ENCODE measurements at places on chromosomes 4 and X. TPM values are rescaled to one million over a fixed set of nuclear protein-coding genes. Genes with fewer than 3 reads are reported as not detected.

GRCh38 chrX:125205918-125206665 is 113.6 kb upstream of the TEX13C start:
- no peak for DNase-seq
- H3K27ac ChIP-seq: no peak overlapping the region
- peak overlapping the region; percentile 47 for H3K4me3 ChIP-seq
- no peaks in the 10 kb centered on the region for H3K4me1 ChIP-seq

- H3K36me3 ChIP-seq: no peaks in the 10 kb centered on the region
- H3K4me1 ChIP-seq: peaks cover 12% of the 10 kb centered on the region
- no peak overlapping the region for H3K4me3 ChIP-seq
- H3K27ac ChIP-seq: no peak overlapping the region
- H3K27me3 ChIP-seq: peaks cover 46% of the 10 kb centered on the region
Measured at GRCh38 chr4:1031956-1032795, 20.8 kb downstream of the FGFRL1 start.

GRCh38 chrX:153816831-153817690 is 13.3 kb downstream of the PDZD4 start:
- H3K4me3 ChIP-seq: no peak overlapping the region

GRCh38 chr4:27009539-27009938 is 148.9 kb downstream of the STIM2 start:
- H3K4me3 ChIP-seq: no peak overlapping the region
- peaks cover 33% of the 10 kb centered on the region for H3K4me1 ChIP-seq
- DNase-seq: no peak
- H3K27me3 ChIP-seq: no peaks in the 10 kb centered on the region
- no peak overlapping the region for H3K27ac ChIP-seq

ERAS gene
- not detected for total RNA-seq

PAGE1 gene
- total RNA-seq: not detected

XG gene
- total RNA-seq: 0.41 TPM

- H3K27me3 ChIP-seq: no peaks in the 10 kb centered on the region
- no peak for DNase-seq
- no peaks in the 10 kb centered on the region for H3K4me1 ChIP-seq
- no peak overlapping the region for H3K4me3 ChIP-seq
- no peaks in the 10 kb centered on the region for H3K36me3 ChIP-seq
Measured at GRCh38 chrX:57930051-57930450, 19.8 kb upstream of the ZXDA start.

GRCh38 chr4:94722270-94722669 is 35.5 kb upstream of the BMPR1B start:
- no peak for DNase-seq
- H3K27me3 ChIP-seq: no peaks in the 10 kb centered on the region
- no peak overlapping the region for H3K4me3 ChIP-seq
- H3K27ac ChIP-seq: no peak overlapping the region

ADH7 gene
- 0.47 TPM for total RNA-seq

- peak within 1 kb of the TSS; percentile 90 for H3K27ac ChIP-seq
- H3K36me3 ChIP-seq: no peaks in the 10 kb centered on the region
- DNase-seq: peak; percentile 89
- no peaks in the 10 kb centered on the region for H3K27me3 ChIP-seq
- H3K4me1 ChIP-seq: peaks cover 6% of the 10 kb centered on the region
Measured at GRCh38 chrX:101051549-101052302, at the start of gene TRMT2B. Gene TRMT2B, minus strand, starts transcription at chrX:101052111. Its CDS starts 9,822 bp downstream, at chrX:101042289.

DNA sequence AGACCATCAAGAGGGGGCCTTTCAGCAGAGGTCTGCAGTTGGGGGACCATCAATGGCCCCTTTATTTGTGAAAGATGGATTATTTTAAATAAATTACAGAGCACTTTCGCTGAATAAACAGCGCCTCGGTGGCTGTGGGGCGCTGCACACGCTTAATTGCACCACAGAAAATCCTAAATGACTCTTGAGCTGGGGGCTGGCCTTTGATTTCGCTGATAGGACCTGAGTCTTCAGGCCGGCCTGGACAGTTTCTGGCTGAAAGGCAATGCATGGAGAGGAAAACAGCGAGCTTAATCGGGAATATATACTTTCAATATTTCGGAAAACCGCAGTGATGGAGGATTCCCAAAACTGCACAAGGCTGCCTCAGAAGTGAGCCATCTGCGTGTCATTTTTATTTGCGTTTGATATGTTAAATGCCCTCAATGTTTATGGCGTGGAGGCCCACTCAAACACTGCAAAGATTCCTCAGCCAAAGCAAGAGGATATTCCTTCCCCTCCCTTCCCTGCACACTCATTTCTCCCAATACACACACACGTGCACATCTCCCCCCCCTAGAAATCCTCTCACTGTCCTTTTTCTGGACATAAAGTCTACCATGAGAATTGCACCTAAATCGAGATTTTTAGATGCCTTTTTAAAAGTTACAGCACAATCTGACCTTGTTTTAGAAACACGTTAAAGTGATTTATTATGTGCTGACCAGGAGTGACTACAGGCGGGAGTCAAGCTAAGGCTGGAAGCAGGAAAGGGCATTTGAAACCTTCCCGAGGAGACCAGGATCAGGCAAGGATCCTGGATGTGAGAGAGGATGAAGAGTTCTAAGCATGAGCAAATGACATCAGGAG is 340.7 kb downstream of the RAB28 start:
- H3K27ac ChIP-seq: no peak overlapping the region
- DNase-seq: no peak
- H3K27me3 ChIP-seq: no peaks in the 10 kb centered on the region
- no peak overlapping the region for H3K4me3 ChIP-seq

GRCh38 chr4:101010987-101011386 is 336.3 kb downstream of the PPP3CA start:
- no peaks in the 10 kb centered on the region for H3K4me1 ChIP-seq
- H3K27ac ChIP-seq: no peak overlapping the region
- no peak for DNase-seq
- no peaks in the 10 kb centered on the region for H3K27me3 ChIP-seq
- H3K4me3 ChIP-seq: no peak overlapping the region

DNA sequence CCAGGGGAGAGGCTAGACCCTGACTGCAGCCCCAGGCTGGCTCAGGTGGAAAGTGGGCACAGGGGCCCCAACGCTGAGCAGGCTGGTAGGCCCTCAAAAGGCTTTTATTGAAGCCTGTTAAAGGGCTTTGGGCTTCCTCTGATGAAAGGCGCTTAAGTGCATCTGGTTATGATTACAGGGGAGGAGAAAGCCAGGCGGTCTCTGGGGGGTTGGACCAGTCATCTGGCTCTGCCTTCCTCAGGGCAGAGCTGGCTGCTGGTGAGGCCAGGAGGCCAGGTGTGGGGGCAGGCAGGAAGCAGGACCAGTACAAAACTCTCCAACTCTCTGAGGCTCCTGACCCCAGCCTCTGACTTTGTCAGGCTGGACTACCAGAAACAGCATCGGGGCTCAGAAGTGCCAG is 68.8 kb upstream of the BCOR start:
- H3K27me3 ChIP-seq: no peaks in the 10 kb centered on the region
- H3K27ac ChIP-seq: no peak overlapping the region
- peaks cover 24% of the 10 kb centered on the region for H3K4me1 ChIP-seq
- no peaks in the 10 kb centered on the region for H3K36me3 ChIP-seq

DNA sequence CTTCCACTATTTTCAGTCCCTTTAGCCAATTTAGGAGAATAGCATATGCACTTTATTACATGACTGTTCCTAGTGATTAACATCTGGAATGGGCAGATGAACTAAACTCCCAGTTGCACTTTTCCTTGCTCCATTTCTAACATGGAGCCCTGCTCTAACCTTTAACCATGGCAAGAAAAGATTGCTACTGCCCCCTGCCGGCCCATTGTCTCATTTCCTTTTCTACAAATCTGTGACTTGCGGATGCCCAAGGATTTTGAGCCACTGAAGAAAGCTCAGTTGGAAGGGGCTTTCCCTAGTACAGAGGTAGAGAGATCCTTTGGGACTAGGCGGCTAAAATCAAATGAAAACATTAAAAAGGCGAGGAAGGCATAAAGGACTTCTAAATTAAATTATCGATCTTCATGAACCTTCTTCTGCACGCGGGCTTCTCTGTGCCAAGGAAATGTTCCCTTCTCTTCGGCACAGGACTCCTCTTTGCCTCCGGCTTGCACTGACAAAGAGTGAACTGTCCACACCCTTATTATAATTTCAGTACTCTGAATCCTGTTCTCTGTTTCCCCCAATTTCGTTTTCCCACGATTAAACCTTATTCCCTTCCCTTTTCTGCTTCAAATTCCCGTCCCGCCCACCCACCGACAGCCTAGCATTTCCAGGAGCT is 577 bp upstream of the GLRA2 start:
- no peaks in the 10 kb centered on the region for H3K4me1 ChIP-seq
- H3K4me3 ChIP-seq: no peak overlapping the region
- peak; percentile 32 for DNase-seq
- H3K36me3 ChIP-seq: no peaks in the 10 kb centered on the region
- H3K27ac ChIP-seq: no peak overlapping the region

METTL14 gene
- total RNA-seq: 48.7 TPM

CCNB3 gene
- 0.71 TPM for total RNA-seq

CCDC160 gene
- 0.38 TPM for total RNA-seq

TFE3 gene
- 51.4 TPM for total RNA-seq

GRCh38 chrX:79375340-79375739 is 8.2 kb upstream of the ITM2A start:
- H3K4me1 ChIP-seq: no peaks in the 10 kb centered on the region
- no peak for DNase-seq
- H3K27ac ChIP-seq: no peak overlapping the region
- H3K4me3 ChIP-seq: no peak overlapping the region
- no peaks in the 10 kb centered on the region for H3K27me3 ChIP-seq

ANTXR2 gene
- total RNA-seq: 62.8 TPM

DNA sequence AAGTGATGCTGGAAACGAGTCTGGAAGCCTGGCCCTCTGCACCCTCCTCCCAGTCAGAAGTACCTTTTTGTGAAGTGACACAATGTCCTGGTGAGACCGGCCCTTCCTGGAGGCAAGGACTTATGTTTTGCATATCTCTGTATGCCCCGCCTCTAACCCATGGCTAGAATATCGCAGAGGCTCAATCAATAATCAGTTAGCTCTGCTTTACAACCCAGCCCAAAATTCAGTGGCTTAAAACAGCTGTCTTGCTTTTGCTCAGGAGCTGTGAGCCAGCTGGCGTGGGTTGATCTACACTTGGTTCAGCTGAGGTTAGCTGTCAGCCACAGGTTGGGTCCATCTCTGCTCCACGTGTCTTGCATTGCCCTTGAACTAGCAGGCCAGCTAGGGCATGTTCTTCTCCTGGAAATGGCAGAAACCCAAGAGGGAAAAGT is 98.8 kb upstream of the METTL14 start:
- H3K36me3 ChIP-seq: no peaks in the 10 kb centered on the region
- DNase-seq: no peak
- H3K4me3 ChIP-seq: no peak overlapping the region
- H3K27ac ChIP-seq: no peak overlapping the region

MRFAP1 gene
- total RNA-seq: 211 TPM

GRCh38 chrX:130330146-130330545 is 9.6 kb upstream of the SLC25A14 start:
- no peak overlapping the region for H3K27ac ChIP-seq
- no peak for DNase-seq
- H3K4me3 ChIP-seq: no peak overlapping the region
- H3K36me3 ChIP-seq: no peaks in the 10 kb centered on the region
- no peaks in the 10 kb centered on the region for H3K27me3 ChIP-seq

DNA sequence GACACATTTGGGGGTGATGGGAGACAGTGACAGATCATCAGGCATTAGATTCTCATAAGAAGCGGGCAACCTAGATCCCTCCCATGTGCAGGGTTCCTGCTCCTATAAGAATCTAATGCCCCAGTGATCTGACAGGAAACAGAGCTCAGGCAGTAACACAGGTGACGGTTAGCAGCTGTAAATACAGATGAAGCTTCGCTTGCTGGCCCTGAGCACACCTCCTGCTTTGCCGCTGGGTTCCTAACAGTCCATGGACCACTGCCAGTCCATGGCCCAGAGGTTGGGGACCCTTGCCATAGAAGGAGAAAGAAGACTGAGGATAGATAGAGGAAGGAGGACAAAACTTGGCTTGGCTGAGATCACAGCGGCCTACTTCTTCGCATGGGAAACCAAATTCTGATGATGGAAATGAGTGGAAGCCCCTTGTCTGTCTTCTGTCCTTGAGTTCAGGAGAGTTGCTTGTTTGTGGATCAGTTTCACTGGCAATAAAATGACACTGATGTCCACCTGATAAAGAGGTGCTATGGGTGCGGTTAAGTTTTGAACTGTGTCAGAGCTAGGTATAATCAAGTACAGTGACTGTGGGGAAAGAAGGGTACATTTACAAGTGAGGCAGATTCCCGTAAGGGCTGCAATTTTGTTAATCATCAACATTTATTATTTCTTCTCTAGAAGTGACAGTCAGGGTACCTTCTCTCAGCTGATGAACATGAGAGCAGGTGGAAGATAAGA is 1.7 kb upstream of the TIFA start:
- peaks cover 24% of the 10 kb centered on the region for H3K4me1 ChIP-seq
- DNase-seq: no peak
- no peaks in the 10 kb centered on the region for H3K36me3 ChIP-seq
- H3K27me3 ChIP-seq: no peaks in the 10 kb centered on the region
- no peak overlapping the region for H3K4me3 ChIP-seq

TLL1 gene
- 4.7 TPM for total RNA-seq

PNCK gene
- total RNA-seq: not detected

SMR3A gene
- not detected for total RNA-seq

DNA sequence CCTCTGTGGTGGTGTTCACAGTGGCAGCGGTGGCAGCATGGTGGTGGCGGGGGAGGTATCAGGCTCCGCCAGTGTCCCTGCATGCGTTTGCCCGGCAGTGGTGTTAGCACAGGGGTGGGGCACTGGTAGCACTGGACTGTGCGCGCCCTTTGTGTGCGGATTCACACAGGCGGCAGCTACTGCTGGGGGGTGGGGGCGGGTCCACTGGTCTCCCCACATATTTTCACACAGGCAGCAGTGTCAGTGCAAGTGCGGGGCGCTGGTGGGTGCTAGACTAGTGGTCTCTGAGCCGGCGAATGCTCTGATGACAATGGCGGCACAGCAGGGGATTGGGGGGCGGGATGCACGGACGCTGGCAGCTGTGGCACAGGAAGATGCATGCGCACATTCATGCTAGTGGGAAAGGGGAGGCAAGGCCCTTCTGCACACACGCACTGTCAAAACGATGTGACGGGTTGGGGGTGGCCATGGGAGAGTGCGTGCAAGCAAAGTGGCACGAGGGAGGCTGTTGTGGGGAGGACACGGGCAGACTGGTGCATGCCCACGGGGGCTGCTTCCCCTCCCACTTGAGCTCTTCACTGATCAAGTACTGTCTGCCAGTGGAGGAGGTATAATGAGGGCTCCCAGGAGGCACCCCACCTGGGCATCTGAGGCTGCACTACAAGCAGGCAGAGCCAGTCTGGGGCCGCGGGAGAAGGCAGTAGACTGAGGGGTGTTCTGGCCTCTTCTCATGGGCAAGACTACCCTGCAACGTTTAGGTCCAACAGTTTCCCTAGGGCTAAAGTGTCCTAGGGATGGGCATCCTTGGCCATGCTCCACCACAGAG is 53.0 kb downstream of the POF1B start:
- no peaks in the 10 kb centered on the region for H3K4me1 ChIP-seq
- no peaks in the 10 kb centered on the region for H3K27me3 ChIP-seq
- no peaks in the 10 kb centered on the region for H3K36me3 ChIP-seq
- no peak overlapping the region for H3K4me3 ChIP-seq
- peak; percentile 8 for DNase-seq

DNA sequence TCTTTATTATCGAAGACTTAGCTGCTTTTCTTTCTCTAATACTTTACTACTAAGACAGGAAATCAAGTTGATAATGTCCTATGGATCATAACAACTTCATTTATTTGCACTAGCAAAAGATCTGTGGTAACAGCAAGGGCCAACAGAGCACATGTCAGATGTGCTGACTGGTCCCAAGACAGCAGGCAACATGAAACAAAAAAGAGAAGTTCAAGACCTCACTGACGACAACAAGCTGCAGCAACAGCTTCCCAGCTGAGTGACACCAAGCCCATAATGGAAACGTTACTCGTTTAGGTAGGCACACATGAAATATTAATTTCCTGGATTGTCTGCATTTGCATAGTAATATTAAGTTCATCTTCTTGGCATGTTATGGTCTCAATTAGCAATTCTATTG is 126.9 kb downstream of the UNC5C start:
- H3K36me3 ChIP-seq: no peaks in the 10 kb centered on the region
- no peaks in the 10 kb centered on the region for H3K4me1 ChIP-seq
- no peaks in the 10 kb centered on the region for H3K27me3 ChIP-seq
